ENCODE measurements at places on chromosomes 3 and 15.

- no peak for DNase-seq
These were observed 2.1 kb upstream of the RHO start for GRCh38 chr3:129526121-129526900.

DNA sequence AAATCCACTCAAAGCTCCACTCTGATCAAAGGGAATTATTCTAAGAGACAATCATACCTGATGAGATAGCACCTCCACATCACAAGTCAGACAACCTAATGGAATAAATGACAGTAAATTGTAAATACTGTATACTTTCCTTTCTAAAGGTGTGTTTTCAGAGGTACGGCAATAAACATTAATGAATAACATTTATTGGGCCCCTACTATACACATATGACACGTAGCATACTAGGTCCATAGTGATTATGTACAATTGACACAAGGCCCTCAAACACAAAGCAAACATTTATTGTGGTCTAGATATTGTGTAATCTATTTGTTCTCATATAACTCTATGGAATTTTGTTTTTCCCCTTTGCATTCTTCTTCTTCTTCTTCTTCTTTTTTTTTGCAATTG, 429.8 kb downstream of the FOXP1 start:
- DNase-seq: no peak

DNA sequence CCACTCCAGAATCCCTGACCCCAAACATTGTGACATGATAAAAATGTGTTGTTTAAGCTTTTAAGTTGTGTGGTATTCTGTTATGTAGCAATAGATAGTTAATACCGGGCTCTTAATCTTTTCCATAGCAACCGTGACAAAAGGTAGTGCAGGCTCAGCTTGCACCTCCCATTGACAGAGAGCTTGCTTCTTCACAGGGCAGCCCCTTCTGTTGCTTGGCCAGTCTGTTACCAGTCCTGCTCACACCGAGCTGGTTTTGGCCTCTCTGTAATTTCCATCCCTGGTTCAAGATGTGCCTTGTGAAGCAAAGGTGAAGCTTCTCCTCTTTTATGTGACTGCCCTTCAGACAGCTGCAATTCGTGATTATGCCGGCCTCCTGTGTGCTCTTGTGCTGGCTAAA, 86.9 kb downstream of the CRYGS start:
- no peak for DNase-seq

DNA sequence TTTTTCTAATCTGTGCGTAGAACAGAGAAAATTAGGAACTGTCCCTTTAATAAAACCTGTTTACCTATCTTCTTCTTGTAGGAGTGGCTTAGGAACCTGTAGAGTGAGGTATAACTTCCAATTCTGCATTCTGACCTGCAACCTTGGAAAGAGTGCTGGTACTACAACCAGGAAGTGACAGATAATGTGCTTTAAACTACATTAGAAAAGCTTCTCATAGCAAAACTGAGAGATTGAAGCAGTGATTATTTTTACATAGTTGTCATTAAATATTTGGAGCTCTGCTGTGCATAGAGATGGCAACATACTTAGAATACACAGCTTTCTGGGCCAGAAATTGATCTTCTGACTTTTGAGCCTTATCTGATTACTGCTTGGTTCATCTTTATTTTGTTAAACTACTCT, 50.4 kb upstream of the ZDHHC23 start:
- DNase-seq: no peak

DNA sequence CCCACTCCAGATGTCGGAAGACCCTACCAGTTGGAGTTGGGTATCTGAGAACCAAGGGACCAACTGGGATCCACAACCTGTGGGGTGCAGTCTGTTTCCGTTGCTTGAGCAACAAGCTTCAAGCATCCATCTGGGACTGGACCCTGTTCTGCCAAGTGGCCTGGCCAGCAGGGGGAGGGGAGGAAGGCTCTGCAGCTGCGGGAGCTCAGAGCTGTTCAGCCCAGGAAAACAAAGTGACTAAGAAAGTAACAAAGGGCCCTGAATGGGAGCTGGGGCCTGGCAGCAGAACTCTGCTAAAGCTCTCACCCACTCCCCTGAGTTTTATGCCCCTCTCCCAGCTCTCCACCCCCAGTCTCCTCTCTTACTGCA, 2.7 kb downstream of the TYRO3 start:
- no peak for DNase-seq

- DNase-seq: no peak
These were observed 2.2 kb downstream of the STRA6 start for GRCh38 chr15:74200412-74200815.

GRCh38 chr3:37994639-37994972, 4.0 kb downstream of the VILL start:
- no peak for DNase-seq

DNA sequence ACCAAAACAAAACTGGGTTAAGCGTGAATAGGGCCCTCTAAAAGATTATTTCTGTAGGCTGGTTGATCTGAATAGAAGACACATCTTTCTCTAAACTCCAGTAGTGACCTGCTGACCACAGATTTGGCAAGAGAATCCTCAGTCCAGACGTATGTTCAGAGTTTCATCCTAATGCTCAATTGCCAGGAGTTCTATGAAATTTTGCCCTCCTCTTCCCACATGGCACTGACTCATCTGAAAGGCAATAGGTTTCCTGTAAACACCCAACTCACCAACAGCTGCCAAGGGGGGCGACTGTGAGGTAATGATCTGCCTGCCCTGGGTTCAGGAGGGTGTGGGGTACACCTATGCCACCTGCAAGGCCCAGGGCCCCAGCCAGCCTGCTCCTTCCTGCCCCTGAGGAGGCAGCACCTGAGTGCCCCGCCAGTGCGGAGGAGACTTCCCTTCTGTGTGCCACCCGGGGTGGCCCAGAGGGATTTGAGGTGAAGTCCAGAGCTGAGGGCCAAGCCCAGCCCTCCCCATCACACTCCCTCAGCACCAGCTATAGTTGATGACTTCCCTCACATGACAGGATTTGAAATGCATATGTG, 8.4 kb upstream of the PLA2G4D start:
- DNase-seq: no peak

DNA sequence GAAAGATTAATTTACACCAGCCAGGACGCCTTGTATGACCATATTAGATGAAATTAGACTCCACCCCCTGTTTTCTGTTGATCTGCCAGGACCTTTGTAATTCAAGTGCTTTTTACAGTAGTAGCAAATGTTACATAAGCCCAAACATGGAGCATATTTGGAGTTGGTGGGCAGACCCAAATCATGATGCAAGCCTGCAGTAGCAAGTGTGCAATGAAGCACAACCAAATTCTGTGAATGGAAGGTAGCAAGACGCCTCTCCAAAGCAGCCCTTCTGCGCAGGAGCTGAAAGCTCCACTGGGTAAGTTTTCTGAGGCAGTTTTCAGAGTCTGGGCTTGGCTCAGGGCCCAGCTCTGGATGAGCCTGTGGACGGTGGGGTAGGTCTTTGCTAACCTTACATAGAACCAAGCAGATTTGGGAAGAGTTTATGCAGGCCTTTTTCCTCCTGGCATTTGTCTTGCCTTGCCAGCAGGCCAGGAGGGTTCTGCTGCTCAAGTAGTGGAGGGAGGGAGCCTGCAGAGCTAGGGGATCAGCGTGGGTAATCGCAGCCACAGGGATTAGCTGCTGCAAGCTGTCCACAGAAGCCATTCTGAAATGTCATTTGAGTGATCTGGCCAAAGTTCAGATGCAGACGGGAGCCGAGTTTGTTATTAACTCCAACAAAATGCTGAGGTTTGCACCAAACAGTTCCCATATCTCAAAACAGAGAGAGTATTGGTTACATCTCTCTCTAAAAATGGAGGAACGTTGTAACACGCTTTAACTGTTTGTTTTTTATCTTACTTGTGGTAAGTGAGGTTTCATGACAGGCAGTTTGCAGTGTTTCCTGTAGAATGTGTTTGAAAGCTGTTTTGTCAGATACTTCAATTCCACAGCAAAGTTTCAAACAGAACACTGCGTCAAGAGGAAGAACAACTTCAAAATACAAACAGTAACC, 55.4 kb downstream of the PSMD6 start:
- peak; percentile 42 for DNase-seq

DNA sequence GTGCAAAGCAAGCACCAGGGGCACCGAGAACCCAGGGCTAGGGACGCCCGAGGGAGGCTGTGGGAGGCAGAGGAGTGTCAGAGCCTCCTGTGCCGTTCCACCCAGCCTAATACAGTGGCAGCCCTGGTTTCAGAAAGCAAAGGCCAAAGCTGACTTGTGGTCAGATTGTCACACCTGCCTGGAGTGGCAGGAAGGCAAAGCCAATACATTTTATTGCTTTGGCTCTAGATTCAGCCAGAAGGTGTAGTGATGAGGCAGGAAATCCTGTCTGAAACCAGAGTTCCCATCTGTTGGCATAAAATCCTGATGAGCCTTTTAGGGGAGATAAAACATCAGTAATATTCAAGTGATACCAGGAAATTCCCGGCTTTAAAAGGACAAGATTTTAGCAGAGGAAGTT, 168.3 kb downstream of the SLCO3A1 start:
- DNase-seq: no peak

DNA sequence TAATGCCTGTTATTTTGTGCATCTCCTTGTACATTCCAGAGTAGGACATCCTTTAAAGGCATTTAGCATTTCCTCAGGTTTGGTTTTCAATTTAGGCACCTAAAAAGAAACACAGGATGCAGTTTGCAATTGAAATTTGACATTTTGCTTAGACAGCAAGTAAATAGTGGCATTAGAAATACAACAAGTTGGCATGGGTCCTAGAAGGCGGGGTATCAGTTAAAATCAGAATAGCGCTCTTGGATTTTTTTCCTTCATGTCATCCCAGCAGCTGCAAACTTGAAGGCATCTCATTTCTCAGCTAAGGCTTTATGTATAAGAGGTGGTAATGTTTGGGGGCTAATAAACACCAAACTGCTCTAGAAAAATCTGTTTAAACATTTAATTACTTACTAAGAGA, 47.5 kb upstream of the SKOR1 start:
- DNase-seq: no peak

- DNase-seq: no peak
These were observed 318.8 kb upstream of the CTDSPL start for GRCh38 chr3:37542772-37543449.

- no peak for DNase-seq
These were observed 70.3 kb downstream of the TGFBR2 start for GRCh38 chr3:30676424-30677346.

DNA sequence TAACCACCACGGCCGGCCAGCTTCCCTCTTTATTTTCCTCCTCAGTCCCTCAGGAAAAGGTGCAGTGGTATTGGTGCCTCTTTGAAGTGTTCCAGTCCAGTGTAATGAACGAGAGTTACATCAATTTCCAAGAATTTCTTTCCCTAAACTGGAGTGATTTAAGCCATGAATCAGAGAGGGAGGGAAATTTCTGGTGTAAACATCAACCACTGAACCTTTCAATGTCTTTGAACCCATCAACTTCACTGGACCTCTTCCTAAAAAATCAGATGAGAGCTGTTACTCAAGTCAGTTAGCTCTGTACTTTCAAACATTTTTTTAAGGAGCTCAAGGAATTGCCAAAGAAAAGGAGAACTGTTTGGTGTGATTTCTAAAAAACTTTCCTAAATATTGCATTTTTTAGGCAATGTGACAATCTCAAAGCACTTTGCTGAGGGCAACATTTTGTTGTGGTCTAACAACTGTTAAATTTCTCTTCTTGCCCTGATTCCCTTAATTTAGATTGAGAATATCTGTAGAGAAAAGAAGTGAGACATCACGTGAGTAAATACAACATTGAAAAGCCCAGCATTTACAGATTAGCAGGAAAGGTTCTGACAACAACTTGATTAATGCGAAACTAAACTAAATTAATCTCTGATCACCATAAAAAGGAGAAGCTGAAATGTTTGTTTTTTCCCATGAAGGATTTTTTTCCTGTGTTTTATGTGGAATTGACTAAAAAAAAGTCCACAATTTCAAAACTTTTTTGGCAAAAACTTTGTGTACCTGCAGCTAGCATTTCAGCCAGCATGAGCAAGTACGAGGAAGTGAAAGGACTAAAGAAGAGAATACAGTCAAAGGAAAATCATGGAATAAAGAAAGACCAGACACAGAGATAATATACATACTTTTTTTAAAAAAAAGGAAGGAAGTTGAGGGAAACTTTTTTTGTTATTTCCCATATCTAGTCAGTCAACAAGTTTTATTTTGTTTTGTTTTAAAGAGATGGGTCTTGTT, 9.1 kb upstream of the DAZL start:
- DNase-seq: no peak

GRCh38 chr3:176479248-176479647, 718.0 kb downstream of the TBL1XR1 start:
- DNase-seq: no peak

Measured in central memory CD8-positive, alpha-beta T cell (primary cell).